ENCODE measurements at places on chromosomes 5 and 9.

DNA sequence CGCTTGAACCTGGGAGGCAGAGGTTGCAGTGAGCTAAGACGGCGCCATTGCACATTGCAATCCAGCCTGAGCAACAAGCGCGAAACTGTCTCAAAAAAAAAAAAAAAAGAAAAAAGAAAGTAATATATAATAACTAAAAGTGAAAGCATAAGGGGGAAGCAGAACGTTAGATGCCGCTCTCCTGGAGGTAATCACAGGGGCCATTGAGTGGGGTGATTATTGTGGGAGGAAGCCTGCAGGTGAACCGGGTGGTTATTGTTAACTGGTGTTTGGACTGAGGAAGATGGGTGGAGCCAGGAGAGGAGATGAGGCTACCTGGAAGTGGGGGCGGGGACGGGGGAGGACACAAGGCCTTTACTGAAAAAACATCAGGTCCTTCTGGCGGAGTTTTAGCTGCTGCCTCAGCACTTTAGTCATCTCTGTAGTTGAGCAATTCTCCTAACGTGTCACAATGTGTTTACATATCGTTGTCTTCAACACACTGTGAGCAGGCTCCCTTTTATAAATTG lies 5.3 kb upstream of the TJP2 start:
- DNase-seq, result no peak

DNA sequence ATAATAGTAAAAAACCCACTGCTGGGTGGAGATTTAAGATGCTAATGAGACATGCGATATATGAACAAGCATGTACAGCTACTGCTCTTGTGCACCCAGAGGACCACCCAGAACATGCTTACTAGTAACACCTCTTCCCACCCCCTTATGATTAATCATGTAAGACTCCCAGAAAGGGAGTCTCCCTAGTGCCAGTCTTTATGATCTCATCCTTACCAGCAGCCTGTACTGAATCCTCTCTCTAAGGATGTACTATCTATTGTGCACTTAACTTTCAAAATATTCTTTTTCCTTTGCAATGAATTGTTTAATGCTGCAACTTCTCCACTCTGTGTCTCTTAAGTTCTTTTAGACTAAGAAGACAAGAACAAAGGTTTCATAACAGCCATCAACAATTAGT lies 9.1 kb upstream of the MAT2B start:
- no peak for DNase-seq

DNA sequence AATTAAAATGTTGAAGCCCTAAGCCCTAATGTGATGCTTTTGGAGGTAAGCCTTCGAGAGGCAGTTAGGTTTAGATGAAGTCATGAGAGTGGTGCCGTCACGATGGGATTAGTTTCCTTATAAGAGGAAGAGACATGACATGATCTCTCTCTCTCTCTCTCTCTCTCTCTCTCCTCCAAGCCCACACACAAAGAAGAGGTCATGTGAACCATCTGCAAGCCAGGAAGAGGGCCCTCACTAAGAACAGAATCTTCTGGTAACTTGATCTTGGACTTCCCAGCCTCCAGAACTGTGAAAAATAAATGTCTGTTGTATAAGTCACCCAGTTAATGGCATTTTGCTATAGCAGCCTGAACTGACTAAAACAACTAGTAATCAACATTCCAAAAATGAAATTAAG lies 175.5 kb downstream of the GNA14 start:
- no peak for DNase-seq

DNA sequence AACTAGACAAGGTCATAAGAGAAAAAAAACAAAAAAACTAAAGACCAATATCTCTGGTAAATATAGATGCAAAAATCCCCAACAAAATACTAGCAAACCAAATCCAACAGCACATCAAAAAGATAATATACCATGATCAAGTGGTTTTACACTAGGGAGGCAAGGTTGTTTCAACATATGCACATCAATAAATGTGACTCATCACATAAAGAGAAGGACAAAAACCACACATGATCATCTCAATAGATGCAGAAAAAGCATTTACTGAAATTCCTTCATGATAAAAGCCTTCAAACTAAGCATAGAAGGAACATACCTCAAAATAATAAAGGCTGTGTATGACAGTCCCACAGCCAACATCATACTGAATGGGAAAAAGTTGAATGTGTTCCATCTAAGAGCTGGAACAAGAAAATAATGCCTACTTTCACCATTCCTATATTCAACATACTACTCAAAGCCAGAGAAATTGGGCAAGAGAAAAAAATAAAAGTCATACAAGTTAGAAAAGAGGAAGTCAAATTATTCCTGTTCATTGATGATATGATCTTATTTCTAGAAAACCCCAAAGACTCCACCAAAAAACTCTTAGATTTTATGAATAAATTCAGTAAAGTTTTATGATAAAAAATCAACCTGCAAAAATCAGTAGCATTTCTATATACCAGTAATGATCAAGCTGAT lies 72.2 kb upstream of the FAM169A start:
- DNase-seq, result no peak

DNA sequence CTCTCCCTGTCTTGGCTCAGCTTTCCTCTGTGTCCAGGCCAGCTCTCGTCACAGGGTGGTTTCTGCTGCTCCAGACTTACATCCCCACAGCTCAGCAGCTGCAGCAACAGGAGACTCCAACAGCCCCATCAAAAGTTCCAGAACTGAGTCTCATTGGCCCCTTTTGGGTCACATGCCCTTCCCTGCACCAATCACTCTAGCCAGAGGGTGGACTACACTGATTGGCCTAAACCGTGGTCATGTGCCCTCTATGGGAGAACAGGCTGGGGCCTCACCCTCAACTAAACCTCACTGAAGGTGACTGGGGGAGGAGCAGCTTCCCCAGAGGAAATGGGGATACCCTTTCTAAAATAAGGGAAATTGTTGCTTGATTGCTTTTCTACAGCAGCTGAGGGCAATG lies 44.4 kb upstream of the CPLX2 start:
- DNase-seq, result no peak

All from chondrocyte (in vitro differentiated cells).